Foreskin melanocyte (primary cell): ENCODE measurements at places on chromosomes 1 and 21.

- DNase-seq = peak; percentile 74
Observed at GRCh38 chr1:94863919-94864318, 43.8 kb downstream of the SLC44A3 start.

DNA sequence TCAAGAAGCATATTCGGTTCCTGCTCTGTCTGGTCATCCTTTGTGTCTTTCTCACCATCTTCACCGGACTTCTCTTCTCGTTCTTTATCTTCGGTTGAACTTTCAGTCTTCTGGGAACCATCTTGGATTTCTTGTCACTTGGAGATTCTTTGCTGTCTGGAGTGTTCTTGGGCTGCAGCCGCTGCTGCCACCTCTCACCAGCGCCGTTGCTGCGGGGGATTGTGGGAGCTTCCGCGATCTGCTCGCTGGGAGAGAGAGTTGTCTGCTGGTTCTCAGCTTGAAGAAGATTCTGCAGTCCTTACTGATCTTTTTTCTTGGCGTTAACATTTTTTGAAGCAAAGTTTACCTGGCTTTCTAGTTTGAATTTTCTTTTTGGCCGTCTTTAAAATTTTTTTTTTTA, 1165.2 kb upstream of the PRMT6 start:
- DNase-seq = no peak

- no peak for DNase-seq
Observed at GRCh38 chr1:84668185-84668584, 22.1 kb downstream of the SSX2IP start.

DNA sequence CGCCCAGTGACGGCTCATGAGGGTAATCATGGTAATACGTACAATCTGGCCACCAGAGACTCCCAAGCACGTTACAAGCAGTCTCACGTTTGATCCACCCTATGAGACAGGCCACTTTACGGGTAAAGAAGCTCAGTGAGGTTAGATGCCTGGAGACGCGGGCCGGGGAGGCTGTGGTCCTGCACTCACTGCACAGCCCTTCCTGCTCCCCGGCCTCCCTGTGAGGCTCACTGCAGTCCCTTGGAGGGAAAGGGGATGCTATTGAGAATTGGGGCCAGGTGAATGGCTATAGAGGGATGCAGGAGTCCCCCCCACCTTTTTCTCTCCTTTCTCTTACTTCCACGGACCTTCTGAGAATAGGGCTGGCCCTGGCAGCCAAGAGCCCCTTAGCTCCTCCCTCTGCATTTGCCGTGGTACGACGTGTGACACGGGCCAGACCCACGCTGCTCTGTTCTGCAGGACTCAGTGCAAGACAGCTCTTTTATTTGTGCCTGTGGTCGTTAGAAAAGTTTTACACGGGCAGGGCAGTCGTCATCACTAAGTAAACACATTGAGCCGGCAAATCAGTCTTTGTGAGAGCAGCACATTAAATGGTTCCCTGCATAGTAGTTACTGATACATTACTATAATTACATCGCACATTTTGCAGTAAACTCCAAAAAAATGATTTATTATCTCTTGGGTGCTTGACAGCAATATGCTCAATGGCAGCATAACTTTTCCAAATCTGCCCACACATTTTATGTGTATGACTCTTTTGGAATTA, 18.8 kb downstream of the KIF26B start:
- DNase-seq = no peak
